Naive thymus-derived CD4-positive, alpha-beta T cell (primary cell): ENCODE measurements at places on chromosomes 12 and 14. TPM values are rescaled to one million over a fixed set of nuclear protein-coding genes. Genes with fewer than 3 reads are reported as not detected.

DNA sequence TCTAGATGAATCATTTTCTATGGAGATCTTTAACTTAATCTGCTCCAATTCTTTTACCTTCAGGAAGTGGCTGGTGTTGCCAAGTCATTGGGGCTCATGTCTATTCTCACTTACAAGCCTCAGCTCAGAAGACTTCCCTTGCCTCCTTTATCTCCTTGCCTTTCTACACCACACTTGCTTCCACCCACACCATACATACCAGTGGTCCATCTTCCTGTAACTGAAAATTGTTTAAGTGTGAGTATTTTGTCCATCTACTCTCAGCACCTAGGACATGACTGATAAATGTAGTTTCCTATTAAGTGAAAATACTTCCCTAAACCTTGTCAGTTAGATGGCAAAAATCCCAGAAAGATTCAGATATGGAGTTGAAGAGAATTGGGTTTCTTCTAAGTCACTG is 199.7 kb upstream of the CPNE8 start:
- no peak overlapping the region for H3K27ac ChIP-seq
- H3K36me3 ChIP-seq = no peaks in the 10 kb centered on the region
- H3K27me3 ChIP-seq = no peaks in the 10 kb centered on the region
- H3K4me3 ChIP-seq = no peak overlapping the region
- H3K4me1 ChIP-seq = no peaks in the 10 kb centered on the region
- no peak for DNase-seq

DNA sequence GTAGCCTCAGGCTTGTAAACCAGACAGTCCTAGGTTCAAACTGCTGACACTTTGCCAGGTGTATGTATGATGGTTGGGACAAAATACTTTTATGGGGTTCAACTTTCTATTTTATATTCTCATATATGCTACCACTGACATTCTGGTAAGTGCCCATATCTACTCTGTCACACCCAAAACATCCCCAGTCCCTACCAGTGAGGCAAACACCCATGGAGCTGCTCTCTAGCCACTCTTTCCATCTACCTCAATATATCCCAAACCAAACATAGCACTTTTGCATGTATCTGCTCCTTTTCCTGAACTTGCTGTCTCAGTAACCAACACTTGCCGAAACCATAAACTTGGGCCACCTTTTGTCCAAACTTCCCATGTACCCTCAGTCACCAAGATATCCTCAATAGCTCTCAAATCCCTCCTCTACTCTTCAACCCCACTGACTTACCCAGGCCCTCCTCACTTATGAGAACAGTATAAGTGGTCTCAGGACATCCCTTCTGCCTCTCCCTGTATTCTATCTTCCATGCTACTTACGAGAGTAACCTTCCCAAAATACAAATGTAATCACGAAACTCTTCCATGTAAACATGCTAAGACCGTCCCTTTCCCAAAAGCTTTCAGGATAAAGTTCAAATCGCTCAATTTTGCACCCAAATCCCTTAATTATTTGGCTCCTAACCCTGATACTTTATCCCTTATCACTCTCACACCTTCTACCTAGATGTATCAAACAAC is 3.6 kb downstream of the GALC start:
- H3K27ac ChIP-seq = no peak overlapping the region
- peaks cover 10% of the 10 kb centered on the region for H3K36me3 ChIP-seq
- DNase-seq = no peak

The PTGDR gene
- polyA plus RNA-seq = 0.10 TPM

DNA sequence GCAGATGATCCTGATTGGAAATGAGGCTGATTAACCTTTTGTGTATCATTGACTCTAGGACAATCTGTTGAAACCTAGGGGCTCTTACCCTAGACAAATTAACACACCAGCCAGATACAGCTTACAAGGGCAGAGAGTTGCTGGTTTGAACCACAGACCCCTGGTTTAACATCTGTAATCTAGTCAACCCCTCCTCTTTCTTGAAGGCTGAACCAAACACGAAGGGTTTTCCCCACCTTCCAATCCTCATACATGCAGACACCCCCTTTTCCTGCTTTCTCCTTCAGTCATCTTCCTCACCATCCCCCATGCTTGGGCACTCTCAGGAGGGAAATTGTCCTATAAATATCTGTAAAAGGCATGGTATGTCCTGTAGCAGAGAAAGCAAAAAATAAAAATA is 126.0 kb upstream of the HIF1A start:
- H3K4me3 ChIP-seq = peak overlapping the region; percentile 47
- peak overlapping the region; percentile 26 for H3K27ac ChIP-seq
- H3K36me3 ChIP-seq = no peaks in the 10 kb centered on the region
- DNase-seq = no peak
- H3K4me1 ChIP-seq = no peaks in the 10 kb centered on the region
- H3K27me3 ChIP-seq = no peaks in the 10 kb centered on the region

DNA sequence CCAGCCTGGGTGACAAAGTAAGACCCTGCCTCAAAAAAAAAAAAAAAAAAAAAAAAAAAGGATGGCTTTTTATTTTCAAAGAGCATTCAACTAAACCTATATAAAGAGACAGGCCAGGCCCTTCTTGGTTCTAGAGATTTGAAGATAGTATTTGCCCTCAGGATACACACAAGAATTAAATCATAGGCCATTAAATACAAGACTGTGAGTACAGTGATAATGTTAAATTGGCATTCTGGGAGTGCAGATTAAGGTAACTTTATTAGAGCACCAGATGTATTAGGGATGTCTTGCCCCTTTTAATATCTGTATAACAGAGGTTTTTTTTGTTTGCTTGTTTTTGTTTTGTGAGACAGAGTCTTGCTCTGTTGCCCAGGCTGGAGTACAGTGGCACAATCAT is 61.3 kb downstream of the ATF7IP start:
- DNase-seq = no peak
- no peak overlapping the region for H3K27ac ChIP-seq
- peaks cover 9% of the 10 kb centered on the region for H3K36me3 ChIP-seq
- H3K27me3 ChIP-seq = no peaks in the 10 kb centered on the region

The RNASE13 gene
- polyA plus RNA-seq = not detected

The BRAP gene
- polyA plus RNA-seq = 27.3 TPM

The SLC17A8 gene
- not detected for polyA plus RNA-seq

DNA sequence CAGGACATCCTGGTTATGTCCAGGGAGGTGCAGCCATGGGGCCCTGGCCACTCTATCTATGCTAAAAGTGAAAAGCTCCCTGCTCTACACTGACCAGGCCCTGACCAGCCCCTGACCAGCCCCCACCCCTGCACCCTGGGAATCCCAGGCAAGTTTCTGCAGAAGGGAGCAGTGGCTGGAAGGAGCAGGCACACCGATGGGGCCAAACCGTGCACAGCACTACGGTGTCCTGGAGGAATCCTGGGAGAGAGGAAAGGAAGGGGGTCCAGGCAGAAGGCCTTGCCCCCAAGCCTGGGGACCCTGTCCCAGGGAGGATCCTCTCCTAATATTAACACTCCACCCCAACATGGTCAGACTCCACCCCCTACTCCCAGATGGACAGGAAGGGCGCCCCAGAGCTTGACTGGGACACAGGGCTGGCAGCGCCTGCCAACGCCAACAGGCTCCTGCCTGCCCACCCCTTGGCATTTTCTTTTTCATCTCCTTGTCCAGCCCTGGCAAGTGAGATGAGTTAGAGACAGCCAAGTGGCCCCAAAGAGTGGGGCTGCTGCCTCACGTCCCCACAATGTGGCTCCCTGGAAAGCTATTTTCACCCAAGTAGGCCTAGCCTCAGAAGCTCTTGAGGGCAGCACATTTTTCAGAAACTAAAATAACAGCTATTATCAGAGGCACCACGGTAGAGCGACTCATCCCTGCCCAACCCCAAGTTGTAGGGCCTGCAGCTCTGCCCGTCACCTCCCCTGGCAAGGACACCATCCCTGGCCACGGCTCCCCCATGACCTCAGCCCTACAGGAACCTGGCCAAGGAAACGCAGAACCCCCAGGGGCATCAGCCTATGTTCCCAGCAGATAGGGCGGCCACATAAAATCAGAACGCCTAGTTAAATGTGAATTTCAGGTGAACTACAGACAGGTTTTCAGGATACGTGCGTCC is 82.6 kb downstream of the SCARB1 start:
- no peak overlapping the region for H3K27ac ChIP-seq
- H3K36me3 ChIP-seq = no peaks in the 10 kb centered on the region
- no peaks in the 10 kb centered on the region for H3K4me1 ChIP-seq
- H3K27me3 ChIP-seq = no peaks in the 10 kb centered on the region
- DNase-seq = no peak
- H3K4me3 ChIP-seq = no peak overlapping the region
